ENCODE measurements at places on chromosomes 16 and 17. TPM values are rescaled to one million over a fixed set of nuclear protein-coding genes. Genes with fewer than 3 reads are reported as not detected.

DNA sequence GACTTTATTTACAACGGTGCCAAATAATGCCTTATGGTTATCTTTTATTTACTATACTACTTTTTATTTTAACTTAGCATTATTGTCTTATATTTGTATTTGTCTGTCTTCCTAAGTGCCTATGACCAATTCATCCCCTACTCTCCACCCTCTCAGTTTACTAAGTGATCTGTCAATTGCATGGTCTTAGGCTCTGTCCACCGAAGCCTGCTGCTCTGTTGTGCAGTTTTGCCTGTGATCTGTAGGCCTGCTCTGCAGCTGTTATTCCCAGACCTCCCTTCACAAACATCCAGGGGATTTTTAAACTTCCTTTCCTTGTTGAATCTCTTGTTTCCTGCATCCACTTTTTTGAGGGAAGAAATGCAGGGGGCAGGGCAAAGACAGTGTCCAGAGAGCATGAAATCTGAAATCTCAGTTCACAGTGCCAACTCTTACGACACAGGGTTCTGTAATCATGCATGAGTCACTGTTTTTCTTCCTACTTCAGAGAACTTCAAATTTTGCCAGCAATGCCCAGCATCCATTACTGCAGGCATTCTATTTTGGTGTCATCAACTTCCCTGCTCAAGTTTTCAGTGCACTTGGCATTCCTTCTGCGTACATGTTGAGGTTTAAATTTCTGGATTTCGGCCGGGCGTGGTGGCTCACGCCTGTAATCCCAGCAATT lies 11.4 kb downstream of the SLFN5 start:
- H3K27ac ChIP-seq, result peak overlapping the region; percentile 77
- peaks cover 11% of the 10 kb centered on the region for H3K4me1 ChIP-seq
- peak; percentile 42 for DNase-seq
- no peak overlapping the region for H3K4me3 ChIP-seq
- peaks cover 11% of the 10 kb centered on the region for H3K27me3 ChIP-seq
- H3K36me3 ChIP-seq, result no peaks in the 10 kb centered on the region

ZNF750 gene
- not detected for total RNA-seq

GRCh38 chr17:74923538-74924249 lies 379 bp upstream of the OTOP2 start:
- peaks cover 94% of the 10 kb centered on the region for H3K27me3 ChIP-seq
- peaks cover 11% of the 10 kb centered on the region for H3K4me1 ChIP-seq
- peak; percentile 78 for DNase-seq
- H3K36me3 ChIP-seq, result no peaks in the 10 kb centered on the region

DNA sequence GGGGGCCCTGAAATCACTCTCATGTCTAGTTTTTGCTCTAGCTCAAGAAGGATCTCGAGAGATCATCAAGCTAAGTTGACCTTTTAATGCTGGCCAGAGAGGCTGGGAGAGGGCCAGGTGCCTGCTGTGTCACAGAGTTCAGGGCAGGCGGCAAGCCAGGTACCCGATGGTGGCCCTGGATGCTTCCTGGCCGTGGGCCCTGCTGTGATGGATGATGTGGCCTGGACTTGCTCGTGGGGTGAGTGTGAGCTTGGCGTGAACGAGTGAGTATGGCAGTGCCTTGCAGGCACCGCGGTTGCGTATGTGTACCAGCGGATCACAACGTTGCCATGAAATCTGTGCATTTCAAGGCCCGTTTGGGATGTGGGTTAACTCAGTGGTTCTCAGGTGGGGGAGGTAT lies 7.4 kb downstream of the IRF8 start:
- H3K4me1 ChIP-seq, result no peaks in the 10 kb centered on the region
- no peak overlapping the region for H3K4me3 ChIP-seq
- no peak for DNase-seq
- no peaks in the 10 kb centered on the region for H3K36me3 ChIP-seq
- H3K27me3 ChIP-seq, result no peaks in the 10 kb centered on the region

PRSS8 gene
- 101 TPM for total RNA-seq

- peak overlapping the region; percentile 73 for H3K27ac ChIP-seq
- peak; percentile 86 for DNase-seq
- no peaks in the 10 kb centered on the region for H3K36me3 ChIP-seq
- H3K4me1 ChIP-seq, result peaks cover 26% of the 10 kb centered on the region
- H3K27me3 ChIP-seq, result no peaks in the 10 kb centered on the region
- H3K4me3 ChIP-seq, result no peak overlapping the region
These were observed 6.6 kb upstream of the TEKT3 start for GRCh38 chr17:15348021-15348420.

- no peak for DNase-seq
- peaks cover 3% of the 10 kb centered on the region for H3K4me1 ChIP-seq
- no peak overlapping the region for H3K27ac ChIP-seq
- H3K4me3 ChIP-seq, result no peak overlapping the region
These were observed 54.3 kb upstream of the JPH3 start for GRCh38 chr16:87548046-87548445.

DNA sequence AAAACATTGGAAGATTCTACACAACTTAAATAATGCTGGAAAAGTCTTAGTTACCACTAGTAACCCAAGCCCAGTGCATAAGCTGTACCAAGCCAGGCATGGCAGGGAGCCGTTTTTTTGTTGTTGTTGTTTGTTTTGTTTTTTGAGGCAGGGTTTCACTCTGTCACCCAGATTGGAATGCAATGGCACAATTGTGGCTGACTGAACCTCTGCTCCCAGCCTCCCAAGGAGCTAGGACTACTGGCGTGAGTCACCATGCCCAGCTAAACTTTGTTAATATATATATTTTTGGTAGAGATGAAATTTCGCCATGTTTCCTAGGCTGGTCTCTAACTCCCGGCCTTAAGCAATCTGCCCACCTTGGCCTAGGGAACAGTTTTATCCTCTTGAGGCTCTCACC lies 564 bp upstream of the TMIGD1 start:
- no peaks in the 10 kb centered on the region for H3K36me3 ChIP-seq
- DNase-seq, result no peak
- no peaks in the 10 kb centered on the region for H3K27me3 ChIP-seq
- no peak overlapping the region for H3K4me3 ChIP-seq
- H3K27ac ChIP-seq, result peak overlapping the region; percentile 43

DNA sequence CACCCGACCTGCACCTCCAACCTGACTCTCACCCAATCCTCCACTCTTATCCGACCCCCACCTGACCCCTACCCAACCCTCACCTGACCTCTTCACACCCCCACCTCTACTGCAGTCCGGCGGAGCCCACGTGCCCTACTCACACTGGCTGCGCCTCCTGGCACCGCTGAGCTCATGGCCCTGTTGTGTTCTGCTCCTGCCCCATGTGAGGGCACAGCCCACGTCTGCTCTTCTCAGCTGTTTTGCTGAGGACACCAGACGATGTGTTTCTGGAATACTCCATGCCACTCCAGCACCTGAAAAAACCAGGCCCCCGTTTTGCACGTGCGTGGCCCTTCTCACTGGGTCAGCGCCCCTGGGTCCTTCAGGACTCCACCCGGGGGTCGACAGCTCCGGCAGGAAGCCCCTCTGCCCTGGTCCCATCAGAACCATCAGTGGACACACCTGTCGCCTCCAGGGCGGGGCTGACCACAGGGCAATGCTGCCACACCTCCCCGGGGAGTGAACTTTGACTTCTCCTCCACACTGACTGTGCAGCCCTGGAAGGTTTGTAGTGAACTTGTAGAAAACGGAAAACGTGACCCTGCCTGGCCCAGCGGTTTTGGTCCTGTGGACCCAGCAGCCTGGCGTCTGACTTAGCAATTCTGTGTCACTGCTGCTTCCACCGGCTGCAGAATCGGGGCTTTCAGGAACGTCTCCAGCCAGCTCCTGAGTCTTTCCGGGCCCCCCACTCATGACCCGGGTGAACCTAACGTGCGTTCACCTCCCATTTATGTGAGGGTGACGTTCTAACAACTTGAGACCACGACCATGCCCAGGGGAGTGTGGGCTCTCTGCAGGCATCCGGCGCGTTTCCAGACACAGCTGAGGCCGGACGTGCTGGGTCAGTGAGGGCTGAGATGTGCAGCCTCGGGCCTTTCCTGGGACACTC lies 5.7 kb upstream of the RAB40B start:
- peak overlapping the region; percentile 87 for H3K27ac ChIP-seq
- H3K27me3 ChIP-seq, result no peaks in the 10 kb centered on the region
- peak overlapping the region; percentile 25 for H3K4me3 ChIP-seq
- H3K4me1 ChIP-seq, result peaks cover 42% of the 10 kb centered on the region
- peak; percentile 90 for DNase-seq

- DNase-seq, result no peak
- no peaks in the 10 kb centered on the region for H3K36me3 ChIP-seq
- H3K4me1 ChIP-seq, result no peaks in the 10 kb centered on the region
- H3K27ac ChIP-seq, result no peak overlapping the region
- H3K27me3 ChIP-seq, result no peaks in the 10 kb centered on the region
- H3K4me3 ChIP-seq, result no peak overlapping the region
These were observed 14.5 kb downstream of the SLC7A6OS start for GRCh38 chr16:68296291-68296690.

Measured in transverse colon (tissue), 4 donors.